CD14-positive monocyte (primary cell): ENCODE measurements at places on chromosomes 11 and 22.
A peak's percentile ranks its signal among the peaks of the same experiment; 100 is the strongest.

DNA sequence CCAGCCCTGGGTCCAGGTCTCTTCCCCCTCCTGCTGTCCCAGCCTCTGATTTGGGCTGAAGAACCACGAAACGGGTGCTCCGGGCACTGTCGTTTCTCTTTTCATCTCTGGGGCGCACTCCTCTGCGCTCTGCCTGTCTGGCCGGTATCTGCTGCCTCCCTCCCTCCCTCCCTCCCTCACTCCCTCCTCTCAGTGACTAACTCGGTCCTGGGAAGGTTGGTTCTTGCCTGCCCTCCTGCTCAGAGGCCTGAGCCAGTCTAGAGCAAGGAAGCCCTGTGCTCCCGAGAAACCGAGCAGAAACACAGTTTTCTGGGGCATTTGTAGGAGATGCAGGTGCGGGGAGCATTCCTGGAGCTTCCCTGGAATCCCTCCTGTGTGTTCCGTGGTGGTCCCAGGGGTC, 1235.2 kb downstream of the BRD1 start:
- no peak for DNase-seq

GRCh38 chr22:26838471-26838825, 181.1 kb downstream of the MIAT start:
- no peak for DNase-seq

DNA sequence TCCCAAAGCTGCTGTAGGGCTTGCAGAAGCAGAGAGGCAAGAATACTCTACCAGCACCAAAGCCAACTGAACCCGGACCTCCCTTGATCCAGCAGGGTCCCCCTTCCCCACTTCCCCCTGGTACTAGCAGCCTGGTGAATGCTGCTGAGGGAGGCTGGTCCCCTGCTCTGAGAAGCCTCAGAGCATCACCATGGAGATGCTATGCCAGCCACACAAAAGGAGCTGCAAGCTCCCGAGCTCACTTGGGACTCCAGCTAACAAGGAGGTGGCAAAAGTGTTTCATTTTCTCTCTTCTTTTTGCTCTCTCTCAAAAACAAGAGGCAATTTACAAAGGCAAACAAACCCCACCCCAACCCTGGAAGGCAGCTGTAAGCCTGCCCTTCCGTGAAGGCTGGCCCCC, 509.8 kb downstream of the BUD13 start:
- DNase-seq, result no peak

DNA sequence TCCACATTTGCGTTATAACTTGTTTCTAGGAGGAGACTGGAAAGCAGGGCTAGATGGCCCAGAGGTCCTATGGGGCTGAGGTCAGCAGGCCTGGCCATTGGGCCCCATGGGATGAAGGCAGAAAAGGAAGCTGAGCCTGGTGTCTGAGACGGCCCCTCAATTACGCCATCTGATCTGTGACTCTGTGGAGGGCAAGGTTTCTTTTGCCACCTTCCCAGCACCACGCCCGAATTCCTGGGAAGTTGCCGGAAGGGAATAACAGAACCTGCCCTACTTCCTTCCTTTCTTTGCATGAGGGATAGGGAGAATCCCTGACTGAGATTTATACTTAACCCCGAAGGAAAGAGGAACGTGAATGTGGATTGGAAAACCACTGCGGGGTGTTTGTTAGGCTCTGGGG, 118.1 kb downstream of the MPPED1 start:
- no peak for DNase-seq

DNA sequence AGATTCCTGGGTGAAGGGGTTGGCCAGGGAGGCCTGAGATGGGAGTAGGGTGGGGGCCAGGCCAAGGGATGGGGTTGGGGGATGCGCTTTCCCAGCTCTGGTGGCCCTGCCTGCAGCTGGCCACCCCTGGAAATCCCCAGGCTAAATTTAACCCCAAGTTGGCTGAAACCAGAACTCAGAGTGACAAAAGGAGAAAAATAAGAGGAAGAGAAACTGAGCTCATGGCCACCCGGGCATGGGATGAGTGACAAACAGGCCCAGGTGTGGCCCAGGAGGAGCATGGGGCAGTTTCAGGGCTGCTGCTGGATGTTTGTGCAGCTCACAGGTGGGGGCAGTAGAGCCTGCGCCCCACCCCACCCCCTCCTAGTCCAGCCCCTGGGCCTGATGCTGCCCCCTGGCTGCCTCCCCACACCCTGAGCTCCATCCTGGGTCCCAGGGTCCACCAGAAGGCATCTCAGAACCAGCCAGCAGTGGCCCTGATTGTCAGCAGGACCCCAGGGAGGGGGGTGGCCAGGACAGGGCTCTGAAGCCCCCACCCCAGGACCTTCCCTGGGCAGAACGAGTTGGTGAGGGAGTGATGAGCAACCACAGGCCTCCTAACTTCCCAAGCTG, 48.0 kb downstream of the IGLL5 start:
- DNase-seq, result peak; percentile 80

DNA sequence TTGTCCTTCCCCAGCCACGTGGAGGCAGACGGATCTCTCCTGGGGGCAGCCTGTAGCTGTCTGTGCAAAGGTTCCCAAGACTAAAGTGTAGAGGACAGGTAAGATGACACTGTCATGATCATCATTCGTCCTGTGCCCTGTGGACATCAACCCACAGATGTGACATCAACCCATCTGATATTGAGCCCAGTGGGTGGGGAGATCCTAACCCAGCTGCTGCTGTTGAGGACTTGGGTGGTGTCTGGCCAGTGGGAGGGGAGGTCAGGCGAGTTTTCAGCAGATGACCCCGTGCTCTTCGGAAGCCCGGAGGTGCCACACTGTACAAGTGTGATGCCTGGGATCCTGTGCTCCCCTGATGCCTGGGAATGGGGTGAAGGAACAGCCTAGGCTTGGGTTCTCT, 1.2 kb upstream of the GAL start:
- DNase-seq, result no peak

DNA sequence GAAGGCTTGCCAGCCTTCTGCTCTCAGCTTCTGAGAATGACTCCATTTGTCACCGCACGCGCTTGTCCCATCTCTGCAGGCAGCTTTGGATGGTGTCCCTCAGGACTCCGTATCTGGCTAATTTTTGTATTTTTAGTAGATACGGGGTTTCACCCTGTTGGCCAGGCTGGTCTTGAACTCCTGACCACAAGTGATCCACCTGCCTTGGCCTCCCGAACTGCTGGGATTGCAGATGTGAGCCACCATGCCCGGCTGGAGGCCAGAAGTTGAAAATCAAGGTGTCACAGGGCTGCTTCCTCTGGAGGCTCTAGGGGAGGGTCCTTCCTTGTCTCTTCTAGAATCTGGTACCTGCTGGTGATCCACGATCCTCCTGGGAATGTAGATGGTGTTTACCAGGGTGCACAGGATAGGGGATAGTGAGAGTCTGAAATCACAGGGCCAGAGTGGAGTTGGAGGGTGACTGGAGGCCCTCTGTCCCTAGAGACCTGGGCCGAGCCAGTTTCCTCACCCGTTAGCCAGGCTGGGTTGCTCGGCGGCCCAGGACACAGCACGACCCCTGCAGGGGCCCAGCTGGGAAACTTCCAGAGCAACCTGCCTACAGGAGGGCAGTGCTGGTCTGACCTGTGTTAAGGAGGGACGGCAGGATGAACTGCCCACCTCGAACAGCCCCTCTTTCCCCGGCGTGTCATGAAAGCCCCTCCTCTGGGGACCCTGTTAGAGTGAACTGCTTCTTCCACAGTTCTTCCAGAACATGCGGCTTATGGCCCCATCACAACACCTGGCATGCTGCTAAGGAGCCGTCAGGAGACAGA, 48.9 kb upstream of the SHANK2 start:
- no peak for DNase-seq
